ENCODE measurements at places on chromosomes 5 and 9.

GRCh38 chr5:112975721-112976431 is 722 bp upstream of the DCP2 start:
- no peak for DNase-seq

GRCh38 chr9:98867103-98867428 is 59.6 kb downstream of the GALNT12 start:
- no peak for DNase-seq

GRCh38 chr9:7121664-7122063 is 363.9 kb downstream of the KDM4C start:
- no peak for DNase-seq

DNA sequence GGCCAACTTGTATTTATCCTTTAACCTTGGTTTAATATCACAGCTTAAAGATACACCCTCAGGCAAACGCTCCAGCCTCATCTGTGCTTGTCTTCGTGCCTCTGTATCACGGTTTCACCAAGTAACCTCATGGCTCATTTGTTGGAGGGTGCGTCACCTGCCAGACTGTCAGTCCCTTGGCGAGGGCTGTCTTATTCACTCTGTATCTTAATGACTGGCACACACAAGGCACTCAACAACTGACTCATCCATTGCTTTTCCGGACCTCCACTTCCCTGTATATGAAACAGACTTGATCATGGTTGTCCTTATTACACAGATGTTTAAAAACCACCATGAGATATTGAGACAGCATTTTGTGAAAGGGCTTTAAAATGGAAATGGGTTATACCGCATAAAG is 28.0 kb downstream of the LCP2 start:
- DNase-seq: no peak

DNA sequence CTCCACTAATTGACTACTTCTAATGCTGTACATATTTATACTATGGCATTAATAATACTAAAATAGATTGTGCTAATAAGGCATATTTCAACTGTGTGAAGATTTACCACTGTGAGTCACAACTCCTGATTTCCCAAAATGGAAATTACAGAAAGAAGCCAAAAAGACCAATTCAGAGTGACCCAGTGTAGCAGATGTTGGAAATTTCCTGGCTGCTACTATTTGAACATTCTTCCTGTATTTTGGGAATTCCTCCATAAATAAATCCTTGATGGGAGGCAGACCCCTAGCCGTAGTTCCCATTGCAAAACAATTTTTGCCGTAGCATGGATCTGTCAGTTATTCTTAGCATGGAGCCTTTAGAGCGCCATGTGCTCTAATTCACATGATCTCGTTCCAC is 11.4 kb upstream of the PRUNE2 start:
- DNase-seq: no peak

DNA sequence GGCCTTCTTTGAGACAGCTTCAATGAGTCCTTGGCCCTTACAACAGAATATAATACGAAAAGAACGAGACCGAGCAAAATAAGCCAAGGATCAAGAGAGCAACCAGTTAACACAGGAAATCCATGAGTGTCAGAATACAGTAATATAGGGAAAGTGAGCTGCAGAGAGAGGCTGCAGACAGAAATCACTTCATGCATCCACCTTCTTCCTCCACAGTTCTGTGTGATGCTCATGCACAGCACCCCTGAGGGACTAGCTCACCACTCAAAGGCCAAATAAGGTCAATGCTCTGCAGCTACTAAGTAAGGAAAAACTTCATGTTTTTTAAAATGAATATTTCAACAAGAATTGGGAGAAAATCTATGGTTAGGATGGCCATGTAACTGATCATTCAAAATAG is 257.1 kb downstream of the MCTP1 start:
- DNase-seq: no peak

- no peak for DNase-seq
Measured at GRCh38 chr9:32431940-32432555, 47.6 kb downstream of the ACO1 start.

DNA sequence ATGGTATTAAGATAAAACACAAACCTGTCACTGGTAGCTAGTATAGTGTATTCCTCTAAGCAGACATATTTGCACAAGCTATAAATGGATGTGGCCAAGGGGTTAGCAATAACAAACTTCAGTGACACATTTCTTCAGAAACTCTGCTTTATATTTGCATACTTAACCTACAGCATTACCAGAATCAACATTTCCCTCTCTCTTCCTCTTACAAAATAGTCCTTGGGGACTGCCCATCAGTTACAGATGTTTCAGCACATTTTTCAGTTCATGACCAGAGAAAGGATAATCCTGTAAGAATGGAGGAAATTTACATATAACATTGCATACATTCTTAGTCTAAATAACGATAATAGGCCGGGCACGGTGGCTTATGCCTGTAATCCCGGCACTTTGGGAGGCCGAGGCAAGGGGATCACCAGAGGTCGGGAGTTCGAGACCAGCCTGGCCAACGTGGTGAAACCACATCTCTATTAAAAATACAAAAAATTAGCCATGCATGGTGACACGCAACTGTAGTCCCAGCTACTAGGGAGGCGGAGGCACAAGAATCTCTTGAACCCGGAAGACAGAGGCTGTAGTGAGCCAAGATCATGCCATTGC is 25.3 kb upstream of the SLC1A1 start:
- no peak for DNase-seq

DNA sequence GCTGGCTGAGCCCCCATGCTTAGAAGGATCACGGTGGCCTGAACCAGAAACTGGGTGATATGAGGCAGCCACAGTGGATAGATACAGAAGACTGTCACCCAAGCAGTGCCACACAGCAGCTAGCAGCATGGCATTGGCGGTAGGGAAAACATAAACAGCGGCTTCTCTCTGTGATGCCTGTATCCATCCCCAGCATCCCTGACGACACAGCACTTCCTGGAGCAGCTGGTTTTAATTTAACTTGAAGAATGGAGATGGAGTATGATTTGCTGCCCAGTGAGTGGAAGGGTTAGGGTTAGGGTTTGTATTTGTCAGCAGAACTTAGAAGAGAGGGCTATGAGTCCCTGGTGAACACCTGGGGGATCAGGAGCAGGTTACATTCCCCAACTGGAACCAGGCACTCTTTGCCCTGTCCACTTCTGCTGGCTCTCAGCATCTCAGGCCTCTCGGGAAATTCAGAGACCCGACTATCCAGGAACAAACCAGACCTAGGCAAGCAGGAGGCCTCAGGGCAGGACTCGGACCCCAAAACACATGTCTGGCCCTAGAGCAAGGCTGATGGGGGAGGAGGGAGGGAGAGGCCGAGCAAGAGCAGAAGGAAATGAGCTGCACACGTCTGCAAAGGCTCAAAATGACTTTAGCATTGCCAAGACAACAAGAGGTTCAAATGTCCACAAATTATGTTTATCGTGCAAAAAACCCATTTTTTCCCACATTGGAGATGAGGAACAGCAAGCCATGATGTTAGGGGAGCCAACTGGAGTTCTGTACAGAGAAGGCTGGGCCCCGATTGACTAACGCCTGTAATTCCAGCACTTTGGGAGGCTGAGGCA is 6.5 kb upstream of the GGTA1 start:
- DNase-seq: no peak

DNA sequence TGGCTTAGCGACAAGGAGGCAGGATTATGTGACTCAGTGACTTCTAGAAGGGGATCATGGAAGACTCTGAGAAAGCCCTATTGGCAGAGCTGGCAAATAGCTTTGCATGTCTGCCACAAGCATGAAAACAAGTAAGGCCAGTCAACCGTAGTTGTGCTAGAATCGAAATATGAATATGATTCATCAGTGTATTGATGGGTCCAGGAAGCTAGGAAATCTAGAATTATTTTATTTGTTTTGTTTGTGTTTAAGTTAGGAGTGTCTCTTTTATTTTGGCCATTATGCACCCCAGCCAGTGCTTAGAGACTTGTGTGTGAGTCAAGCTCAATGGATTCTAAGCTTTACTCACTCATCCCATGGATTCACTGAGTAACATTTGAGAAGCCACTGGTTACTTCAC is 3.8 kb upstream of the ITGA2 start:
- no peak for DNase-seq

DNA sequence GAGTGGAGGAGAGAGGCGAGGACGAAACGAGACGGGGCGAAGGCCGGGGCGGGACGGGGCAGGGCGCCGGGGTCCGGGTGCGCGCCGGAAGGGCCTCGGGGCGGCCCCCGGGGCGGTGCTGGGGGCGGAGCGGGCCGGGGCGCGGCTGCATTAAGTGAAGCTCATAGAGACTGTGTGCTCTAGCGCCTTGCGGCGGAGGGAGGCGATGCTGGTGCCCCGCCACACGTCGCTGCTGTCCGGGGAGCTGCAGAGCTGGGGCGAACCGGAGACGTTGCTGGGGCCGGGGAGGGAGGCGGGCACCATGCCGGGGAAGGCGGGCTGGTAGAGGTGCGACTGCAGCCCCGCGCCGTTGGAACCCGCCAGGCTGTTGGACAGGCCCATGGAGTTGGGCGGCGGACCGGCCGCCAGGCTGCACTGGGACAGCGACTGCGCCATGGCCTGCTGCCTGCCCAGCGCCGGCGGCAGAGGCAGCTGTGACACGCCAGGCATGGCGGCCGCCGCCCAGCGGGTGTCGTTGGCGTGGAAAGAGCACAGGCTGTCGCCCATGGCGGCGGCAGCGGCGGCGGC is 8.3 kb downstream of the OTP start:
- no peak for DNase-seq

- no peak for DNase-seq
Measured at GRCh38 chr9:96457266-96457665, 7.3 kb downstream of the HABP4 start.

DNA sequence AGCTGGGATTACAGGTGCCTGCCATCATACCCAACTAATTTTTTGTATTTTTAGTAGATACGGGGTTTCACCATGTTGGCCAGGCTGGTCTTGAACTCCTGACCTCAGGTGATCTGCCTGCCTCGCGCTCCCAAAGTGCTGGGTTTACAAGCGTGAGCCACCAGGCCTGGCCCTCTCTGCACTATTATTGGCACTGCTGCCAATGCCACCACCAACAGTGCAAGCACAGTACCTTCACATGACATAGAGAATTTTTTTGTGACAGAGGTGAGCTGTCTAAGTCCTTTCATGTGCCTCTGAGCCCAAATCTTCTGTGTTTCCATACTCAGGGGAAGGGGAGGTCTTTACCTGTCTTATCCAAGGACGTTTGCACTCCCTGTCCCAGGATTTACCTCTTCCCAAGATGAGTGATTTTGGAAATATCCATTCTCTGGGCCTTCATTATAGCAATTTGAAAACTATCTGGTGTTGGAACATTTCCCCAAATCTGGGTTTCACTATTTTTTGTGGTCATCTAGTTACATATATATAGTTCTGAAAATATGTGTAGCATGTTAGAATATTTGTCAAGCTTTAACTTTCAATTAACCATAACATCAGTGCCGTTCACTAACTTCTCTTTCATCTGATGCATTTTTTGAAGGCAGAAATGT is 5.4 kb upstream of the CD180 start:
- no peak for DNase-seq

GRCh38 chr5:144267961-144268513 is 97.4 kb downstream of the KCTD16 start:
- DNase-seq: no peak

DNA sequence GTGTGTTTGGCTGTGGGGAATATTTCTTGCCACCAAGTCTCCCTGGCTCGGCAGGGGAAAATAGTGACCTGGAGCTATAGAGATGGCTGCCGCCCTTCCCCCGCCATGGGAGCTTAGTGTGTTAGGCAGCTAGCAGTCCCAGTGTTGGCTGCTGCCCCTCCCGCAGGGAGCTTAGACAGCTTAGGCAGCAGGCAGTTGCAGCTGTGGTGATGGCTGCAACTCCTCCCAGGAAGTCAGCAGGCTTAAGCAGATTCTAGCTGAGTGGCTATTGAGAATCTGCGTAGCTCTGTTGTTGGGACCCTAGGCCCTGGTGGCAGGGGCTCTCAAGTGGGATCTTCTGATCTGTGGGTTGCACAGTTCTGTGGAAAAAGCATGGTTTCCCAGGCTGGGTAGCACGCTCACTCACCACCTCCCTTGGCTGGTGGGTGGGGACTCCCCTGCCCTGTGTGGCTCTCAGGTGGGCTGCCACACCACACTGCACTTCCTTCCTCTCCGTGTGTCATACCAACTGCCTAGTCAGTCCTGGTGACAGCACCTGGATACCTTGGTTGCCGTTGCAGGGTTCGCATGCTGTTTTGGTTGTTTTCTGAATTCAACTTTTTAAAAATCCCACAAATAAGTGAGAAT is 9.3 kb downstream of the OR1N2 start:
- DNase-seq: no peak

GRCh38 chr9:127316586-127317323 is 52.2 kb downstream of the GARNL3 start:
- no peak for DNase-seq

- no peak for DNase-seq
Measured at GRCh38 chr5:45741110-45741509, 44.9 kb upstream of the HCN1 start.
